T-helper 22 cell (primary cell): ENCODE measurements at places on chromosomes 1 and 21.
A peak's percentile ranks its signal among the peaks of the same experiment; 100 is the strongest.

DNA sequence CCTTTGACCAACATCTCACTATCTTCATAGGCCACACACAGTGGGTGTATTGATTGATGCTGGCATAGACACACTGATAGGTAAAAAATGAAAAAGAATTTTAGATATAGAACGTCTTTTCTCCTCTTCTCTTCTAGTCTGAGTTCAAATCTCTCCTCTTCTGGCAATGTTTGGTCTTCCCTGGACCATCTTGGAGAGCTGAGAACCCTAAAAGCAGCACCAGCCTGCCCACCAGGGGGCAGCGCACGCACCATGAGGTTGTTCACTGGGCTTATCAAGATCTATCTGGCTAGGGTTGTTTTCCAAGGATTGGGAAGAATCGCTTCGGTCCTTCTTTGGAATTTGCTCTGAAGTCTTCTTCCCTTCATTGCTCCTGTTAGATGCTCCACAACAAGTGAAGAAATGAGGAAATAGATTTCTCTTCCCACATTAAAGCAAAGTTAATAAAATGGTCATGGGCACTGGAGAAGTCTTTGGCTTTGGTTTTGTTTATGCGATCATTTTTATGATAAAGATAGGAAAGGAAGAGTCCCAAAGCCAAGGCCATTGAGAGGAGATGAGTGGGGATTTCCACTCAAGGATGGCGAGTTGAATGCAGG is 104.0 kb upstream of the OLIG2 start:
- DNase-seq = no peak

DNA sequence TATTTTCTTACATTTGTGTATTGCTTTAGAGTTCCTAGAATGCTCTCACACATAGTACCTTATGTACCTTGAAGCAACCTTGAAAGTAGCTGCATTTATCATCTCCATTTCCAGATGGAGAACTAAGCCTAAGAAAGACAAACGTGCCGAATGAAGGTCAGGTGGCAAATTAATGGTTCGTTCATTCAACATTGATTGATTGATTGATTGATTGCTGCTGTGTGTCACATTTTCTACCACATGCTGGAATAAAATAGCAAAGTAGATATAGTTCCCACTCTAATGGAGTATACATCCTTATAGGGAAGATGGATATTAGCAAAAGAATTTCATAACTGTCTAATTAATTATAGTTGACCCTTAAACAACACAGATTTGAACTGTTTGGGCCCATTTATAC is 172.2 kb downstream of the SDCCAG8 start:
- no peak for DNase-seq

DNA sequence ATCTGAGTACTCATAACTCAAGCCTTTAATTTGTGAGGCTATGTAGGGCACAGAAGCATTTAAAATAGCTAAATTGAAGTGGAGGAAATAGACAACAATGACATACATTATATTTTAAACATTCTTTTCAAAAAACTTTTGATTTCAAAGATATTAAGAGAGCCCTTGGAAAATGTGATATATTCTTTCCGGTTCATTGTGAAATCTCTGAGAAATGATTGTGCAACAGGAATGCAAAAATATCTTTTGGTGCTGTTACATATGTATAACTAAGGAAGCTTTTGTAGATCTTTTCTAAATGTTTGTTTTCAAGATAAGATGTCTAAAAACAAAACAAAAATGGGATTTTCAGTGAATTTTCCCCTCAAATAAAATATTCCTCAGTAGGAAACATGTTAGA is 185.2 kb downstream of the LEPR start:
- DNase-seq = no peak

DNA sequence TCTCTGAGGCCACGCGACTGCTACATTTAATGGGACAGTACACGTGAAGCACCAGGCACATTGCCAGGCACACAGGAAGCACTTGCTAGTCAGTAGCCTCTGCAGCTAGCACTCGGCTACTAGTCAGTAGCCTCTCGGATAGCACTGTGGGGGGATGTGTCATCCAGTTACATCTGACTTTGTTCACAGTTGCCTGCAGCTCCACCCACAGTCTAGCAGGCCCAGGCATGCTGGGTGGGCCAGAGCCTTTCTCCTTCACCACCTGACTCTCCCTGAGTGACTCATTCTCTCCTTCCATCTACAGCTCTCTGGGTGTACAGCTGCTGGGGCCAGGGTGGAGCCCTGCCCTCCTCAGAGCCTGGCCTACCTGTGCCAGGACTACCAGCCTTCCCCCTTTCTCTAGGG is 51.5 kb downstream of the PTPRF start:
- no peak for DNase-seq

DNA sequence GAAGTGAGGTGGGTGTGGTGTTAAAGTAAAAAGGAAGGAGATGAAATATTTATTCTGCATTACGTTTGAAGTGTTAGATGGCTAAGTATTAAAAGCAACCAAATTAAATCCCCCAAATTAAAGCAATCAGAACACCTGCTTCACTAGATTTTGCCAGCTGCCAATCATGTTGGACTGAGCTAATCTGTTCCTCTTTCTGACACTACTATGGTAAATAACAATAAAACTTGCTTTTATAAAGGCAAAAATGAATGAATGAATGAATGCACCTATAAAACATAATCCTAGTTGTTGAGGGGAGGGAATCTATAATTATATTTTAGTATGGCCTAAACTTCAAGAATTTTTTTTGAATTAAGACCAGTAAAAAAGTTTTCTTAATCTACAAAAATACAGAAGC is 51.0 kb downstream of the RAB3GAP2 start:
- DNase-seq = no peak

GRCh38 chr1:155005076-155006011 is 2.7 kb downstream of the ZBTB7B start:
- no peak for DNase-seq

GRCh38 chr1:81053826-81054225 is 746.9 kb upstream of the ADGRL2 start:
- DNase-seq = no peak

DNA sequence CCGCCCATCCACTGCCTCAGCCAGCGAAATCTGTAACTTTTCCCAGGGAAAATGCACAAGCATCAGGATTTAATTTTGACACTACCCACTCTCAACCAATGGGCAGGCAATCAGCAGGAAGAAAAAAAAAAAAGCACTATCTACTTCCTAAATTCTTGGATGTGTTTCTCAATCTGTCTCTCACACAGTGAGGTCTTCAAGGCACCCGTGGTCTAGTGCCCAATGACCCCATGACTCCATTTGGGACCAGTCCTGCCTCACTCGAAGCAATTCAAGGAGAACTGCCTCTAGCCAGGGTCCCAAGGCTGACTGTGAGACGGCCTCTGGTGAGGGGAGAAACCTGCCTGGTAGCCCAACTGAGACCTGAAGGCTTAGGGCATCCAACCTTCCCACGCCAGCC is 35.9 kb downstream of the CSF1 start:
- DNase-seq = no peak

GRCh38 chr1:21508580-21509350 is 458 bp upstream of the ALPL start:
- DNase-seq = peak; percentile 10

GRCh38 chr1:155513300-155513916 is 49.2 kb downstream of the ASH1L start:
- DNase-seq = no peak
